ENCODE measurements at places on chromosomes 4 and X.

GRCh38 chr4:88609387-88609786 lies 17.1 kb downstream of the HERC3 start:
- DNase-seq, result peak; percentile 34

DNA sequence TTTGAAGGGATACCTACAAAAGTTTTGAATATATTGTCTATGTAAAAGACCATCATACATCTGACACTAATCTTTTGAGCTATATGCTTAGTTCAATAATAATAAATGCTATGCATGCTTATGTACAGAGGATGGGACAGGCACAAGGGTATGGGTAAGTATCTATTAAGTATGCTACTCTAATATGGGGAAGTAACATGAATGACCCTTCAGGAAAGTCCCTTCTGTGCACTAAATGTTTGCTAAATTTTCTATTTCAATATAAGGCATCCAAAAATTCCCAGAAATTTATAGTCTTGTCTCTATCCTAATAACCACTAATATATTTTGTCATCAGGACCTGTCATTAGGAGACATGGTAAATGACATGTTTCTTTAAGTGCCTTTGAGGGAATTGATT lies 19.0 kb downstream of the ATP8A1 start:
- no peak for DNase-seq

DNA sequence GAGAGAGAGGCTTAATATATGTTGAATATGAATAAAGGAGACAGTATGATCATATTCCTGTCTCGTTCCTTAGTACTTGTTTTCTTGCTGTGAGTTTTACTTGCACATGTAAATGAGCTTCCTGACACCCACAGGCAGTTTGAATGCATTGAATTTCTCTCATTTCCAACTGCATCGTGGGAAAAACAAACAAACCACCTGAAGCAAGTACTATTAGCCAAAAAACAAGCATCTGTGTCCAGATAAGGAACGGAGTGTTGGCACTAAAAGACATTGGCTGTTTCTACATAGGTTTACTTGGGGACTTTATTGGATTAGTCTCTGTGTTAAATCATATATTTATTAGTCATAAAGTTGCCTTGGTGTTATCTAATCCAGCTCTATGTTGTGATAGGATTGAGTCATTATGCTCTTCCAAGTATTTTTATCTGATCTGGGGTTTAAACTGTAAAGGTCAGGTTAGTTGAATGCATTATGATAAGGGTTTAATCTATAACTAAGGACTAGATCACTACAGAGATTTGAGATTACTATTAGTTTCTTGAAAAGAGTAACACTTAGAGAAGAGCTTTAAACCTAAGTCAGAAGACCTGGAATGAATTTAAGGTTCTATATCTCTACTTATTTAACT lies 339.0 kb upstream of the SPANXN4 start:
- DNase-seq, result no peak

DNA sequence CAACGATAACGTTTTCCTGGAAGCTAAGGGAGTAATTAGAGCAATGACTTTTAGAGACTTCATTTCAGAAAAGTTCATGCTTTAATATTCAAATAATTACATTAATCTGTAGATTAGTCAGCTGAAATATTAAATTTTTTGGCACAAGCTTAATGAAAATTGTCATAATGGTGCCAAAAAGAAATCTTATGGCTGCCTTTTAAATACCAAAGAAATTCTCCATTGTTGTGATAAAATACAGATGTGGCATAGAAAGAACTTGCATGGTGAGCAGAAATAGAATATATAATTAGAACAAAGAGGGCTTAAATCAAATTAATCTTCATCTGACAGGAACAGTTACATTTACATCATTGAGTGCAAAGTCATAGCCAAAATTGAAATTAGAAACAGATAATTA lies 263.5 kb downstream of the AFF2 start:
- DNase-seq, result no peak

- DNase-seq, result no peak
Measured at GRCh38 chr4:174859904-174860303, 30.9 kb upstream of the GLRA3 start.

DNA sequence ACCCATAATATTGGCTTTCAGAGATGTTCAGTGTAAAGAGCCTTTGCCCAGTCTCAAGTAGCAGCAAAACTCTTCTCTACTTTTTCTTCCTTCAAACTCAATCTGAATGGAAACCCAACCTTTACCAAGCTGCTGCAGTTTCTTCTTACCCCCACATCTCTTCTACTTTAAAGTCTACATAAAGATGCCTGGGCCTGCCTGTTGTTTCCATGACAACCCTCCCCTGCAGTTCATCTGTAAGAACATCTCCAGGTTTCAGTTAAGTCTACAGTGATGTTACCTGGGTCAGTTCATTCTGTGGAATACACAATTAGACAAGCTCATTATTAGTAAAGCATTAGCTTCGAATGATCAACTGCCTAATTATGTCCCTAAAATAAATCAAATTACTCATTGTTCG lies 81.4 kb downstream of the SPANXN3 start:
- no peak for DNase-seq

DNA sequence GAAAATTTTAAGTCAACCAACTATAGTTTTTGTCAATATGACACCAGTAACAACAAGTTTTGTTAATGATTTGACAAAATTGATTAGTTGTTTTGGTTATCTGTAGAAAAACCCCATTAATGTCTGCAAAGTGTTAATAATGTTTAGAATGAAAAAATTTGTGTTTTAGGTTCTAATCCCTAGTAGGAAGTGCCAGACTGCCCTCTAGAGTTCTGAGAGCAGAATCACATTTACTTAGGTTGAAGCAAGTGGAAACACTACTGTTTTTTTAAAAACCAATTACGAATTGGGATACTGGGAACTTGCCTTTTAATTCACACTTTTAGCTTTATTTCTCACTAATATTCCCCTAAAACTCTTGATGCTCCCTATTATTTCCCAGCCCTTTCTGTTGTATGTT lies 101.1 kb upstream of the CYLC1 start:
- no peak for DNase-seq

DNA sequence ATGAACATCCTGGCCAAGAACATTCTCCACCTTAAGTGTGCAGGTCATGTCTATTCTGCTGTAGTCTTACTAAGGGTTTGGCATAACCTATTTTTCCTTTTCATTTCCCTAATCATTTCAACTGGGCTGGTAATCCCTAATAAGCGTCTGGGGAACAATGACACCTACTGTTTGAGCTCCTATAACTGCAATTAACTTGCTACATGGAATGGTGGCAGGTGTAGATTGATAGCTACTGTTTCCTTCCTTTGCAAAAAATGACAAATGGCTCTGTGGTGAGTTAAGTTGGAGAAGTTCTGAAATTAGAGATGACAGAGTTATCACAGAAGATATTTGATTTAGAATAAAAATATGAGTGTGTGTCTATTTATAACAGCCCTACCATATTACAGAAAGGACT lies 104.5 kb upstream of the NAP1L5 start:
- DNase-seq, result no peak

DNA sequence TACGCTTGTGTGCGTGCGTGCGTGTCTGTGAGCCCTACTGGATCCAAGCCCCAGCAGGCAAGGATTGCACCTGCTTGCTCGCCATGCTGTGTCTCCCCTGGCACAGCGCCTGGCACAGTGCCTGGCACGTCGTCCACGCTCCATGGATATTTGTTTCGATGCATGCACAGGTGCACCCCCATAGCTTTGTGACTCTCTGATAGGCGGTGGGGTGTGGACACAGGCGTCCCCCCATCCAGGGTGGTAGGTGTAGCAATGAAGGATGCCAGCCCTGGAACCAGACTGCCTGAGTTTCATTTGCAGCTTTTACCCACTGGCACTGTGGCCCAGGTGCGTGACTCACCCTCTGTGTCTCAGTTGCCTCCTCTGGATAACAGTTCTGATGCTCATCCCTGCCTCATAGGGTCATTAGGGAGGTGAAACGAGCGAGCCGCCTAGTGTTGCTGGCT lies 20.2 kb downstream of the PIGG start:
- no peak for DNase-seq

GRCh38 chr4:29734343-29735213 lies 985.6 kb upstream of the PCDH7 start:
- no peak for DNase-seq

DNA sequence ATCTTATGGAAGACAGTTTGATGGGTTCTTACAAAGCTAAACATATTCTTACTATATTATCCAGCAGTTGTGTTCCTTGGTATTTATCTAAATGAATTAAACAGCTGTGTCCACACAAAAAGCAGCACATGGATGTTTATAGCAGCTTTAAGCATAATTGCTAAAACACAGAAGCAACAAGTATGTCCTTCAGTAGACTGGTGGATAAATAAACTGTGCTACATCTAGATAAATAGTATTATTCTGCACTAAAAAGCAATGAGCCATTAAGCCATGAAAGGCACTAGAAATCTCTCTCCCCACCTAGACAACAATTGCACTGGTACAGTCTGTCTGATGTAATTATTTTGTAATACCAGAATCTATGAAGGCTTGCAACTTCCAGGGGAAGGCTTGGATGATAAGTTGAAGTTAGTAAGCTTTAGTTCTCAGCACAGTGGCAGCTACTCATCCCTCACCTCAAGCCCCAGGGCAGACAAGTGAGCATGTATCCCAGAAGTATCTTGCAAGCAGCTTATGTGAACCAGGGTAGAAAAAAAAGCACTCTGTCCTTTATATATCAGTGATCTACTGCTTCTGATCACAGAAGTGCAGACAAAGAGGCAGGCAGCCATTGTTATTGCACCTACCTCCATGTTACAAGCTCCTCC lies 36.9 kb downstream of the WDR17 start:
- DNase-seq, result peak; percentile 3

DNA sequence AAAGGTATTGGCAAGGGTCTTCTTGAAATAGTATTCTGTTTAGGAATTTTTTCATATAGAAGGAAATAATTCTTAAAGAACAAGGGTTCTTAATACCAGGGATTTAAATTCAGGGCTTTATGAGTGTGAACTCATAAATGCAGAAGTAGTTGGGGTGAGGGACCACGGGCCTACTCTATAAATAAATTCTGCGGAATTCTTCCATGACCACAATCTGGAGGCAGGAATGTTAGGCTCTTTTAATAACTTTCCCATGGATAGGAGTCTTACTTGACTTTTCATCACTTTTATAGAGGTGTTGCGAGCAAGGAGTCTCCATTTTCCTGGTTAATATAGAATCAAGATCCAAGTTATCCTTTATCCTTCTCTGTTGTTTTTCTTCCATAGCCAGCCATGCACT lies 76.7 kb upstream of the SLC4A4 start:
- DNase-seq, result no peak

GRCh38 chr4:159787901-159788300 lies 685.0 kb downstream of the RAPGEF2 start:
- DNase-seq, result no peak

DNA sequence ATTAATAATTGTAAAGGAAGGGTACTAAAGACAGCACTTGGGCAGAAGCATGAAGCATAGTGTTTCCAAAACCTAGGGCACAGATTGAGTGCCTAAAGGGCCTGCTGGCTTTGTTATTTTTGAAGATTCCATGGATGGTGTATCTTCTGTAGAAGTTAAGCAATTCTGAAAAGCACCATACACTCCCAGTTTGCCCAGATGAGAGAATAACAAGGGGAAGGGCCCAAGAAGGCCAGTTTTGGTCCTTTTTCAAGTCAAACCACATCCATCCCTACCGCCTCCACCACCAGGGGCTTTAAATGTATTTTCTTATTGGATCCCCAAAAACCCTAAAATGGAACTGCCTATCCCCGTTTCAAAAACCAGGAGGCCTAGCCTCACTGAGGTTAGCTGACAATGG lies 17.2 kb downstream of the SCARB2 start:
- no peak for DNase-seq

DNA sequence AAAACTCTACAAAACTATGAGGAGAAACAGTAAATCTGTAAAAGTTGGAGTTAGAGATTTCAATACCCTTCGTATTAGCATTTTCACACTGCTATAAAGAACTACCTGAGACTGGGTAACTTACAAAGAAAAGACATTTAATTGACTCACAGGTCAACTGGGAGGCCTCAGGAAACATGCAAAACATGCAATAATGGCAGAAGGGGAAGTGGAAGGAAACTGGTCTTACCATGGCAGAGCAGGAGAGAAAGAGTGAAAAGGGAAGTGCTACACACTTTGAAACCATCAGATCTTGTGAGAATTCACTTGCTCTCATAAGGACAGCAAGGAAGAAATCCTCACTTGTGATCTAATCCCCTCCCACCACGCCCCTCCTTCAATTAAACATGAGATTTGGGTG lies 949.9 kb downstream of the TECRL start:
- DNase-seq, result no peak

GRCh38 chrX:49901048-49901447 lies 21.3 kb upstream of the CLCN5 start:
- DNase-seq, result no peak

- DNase-seq, result no peak
Measured at GRCh38 chr4:5364406-5364805, 313.1 kb downstream of the STK32B start.

DNA sequence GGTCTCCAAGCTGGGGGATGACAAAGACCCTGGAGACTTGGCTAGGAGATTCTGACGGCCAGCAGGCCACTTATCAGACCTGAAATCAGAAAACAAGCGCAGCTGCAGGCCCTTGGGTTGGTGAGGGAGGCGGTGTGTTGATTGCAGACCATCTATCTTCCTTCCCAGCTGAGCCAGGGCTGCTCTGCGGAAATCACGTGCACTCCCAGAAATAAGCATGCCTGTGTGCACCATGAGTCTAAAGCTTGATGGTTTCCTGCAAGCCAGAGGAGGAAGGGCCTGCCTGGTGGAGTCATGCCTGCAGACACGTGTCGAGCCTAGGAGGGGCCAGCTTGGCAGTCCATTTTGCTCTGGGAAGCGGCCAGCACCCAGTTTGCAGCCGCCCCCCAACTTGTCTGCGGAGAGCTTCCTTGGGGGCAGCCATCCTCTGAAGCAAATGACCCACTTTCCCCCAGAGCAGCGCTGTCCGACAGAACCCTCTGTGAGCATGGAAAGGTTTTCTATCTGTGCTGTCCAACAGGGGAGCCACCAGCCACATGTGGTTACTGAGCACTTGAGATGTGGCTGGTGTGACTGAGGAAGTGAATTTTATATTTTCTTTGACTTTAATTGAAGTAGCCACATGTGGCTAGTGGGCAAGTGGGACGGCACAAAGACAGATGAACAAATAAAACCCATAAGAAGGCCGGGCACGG lies 175.7 kb upstream of the BCOR start:
- DNase-seq, result no peak

DNA sequence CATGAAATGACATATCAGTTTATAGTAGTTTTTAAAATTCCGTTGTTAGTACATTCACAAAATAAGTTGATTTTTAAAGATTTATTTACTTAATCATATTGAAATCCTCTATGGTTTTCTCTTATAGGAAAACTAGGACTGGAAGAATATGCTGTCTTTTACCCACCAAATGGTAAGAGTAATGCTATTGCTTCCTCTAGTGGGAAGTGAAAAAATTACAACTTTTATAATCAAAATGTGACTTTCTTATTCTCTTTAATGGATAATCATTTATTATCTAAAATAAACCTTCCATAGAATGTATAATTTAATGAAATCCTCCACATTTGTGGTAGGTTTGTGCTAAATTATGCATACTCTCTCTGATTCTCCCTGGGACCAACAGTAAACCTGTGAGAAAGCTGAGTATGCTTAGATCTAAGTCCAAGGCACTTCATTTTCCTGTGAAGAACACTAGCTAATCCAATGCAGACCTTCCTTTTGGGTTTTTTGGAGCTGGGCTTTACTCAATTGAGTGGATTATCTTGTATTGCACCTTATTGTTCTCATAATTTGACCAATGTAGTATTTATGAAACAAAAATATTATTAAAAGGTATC lies 136.2 kb downstream of the TBC1D19 start:
- no peak for DNase-seq

All from NCI-H226 (cell line).